ENCODE measurements at places on chromosomes 11 and 22.

DNA sequence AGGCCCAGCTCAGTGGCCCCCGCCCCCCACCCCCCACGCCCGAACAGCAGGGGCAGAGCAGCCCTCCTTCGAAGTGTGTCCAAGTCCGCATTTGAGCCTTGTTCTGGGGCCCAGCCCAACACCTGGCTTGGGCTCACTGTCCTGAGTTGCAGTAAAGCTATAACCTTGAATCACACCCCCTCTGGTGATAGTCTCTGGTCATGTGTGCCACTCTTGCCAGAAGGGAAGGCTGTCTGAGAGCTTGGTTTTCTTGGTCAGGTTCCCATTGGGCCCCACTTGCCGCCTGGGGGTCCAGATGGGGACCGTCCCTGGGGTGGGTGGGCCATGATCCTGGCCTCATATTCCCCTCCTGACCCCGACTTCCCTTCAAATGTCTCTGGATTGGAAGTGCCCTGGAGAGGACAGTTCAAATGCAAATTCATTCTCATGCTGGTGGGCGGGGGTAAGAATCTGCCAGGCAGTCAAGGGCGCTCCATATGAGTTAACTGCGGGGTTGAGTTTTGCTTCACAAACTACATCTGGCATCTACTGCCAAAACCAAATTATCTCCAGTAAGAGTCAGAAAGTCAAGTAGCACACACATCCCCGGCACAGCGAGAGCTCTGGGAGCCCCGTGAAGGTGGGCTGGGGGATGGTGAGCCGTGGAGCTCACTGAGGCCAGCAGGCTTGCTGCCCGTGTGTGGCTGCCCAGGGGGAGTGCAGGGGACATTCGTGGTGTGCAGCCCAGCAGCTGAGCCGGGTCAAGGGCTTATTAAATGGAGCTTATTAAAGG is 35.7 kb downstream of the B3GAT1 start:
- no peak for DNase-seq

- DNase-seq, result no peak
Measured at GRCh38 chr11:59582006-59582405, 33.6 kb downstream of the OSBP start.

GRCh38 chr11:1871531-1871930 is 18.6 kb downstream of the LSP1 start:
- DNase-seq, result no peak

DNA sequence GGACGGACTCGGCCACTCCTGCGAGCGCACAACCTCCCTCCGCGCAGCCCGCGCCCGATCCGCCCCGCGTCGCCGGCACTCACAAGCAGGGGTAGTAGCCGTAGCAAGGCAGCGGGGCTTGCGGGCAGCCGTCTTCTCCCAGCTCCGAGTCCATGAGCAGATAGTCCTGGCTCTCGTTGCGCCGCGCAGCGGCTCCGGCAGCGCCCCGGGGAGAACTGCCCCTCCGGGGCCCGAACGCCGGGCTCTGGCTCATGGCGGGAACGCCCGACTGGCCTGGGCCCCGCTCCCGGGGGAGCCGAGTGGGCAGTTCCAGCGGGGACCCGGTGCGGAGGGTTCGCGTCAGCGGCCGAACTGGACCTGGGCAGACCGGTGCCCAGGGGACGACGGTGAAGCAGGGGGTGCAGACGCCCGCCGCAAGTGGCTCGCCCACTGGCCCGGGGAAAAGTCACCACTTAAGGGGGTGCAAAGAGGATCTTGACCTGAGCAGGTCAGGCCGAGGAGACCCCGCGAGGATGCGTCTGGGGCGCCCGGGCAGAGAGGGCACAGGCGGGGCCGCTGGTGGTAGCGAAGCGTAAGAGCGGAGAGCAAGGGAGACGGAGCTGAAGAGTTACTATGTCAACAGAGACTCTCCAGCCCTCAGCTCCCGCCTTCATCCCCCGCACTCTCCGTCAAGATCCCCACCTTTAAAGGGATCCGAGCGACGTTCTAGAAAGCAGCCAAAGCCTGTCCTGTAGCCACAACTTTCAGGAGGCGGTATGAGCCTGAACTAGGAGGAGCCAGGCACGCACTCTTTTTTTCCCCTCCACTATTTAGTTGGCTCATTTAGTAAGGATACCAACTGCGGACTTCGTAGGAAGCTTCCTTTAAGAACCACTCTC is at the start of gene TRPC6:
Gene TRPC6 (minus strand): TSS at position 757 of the 878 bp plus-strand sequence. CDS start 504 bp downstream, at position 253.
- peak; percentile 80 for DNase-seq

GRCh38 chr22:19517171-19517500 is 7.1 kb downstream of the CLDN5 start:
- DNase-seq, result no peak

Data from muscle of back (tissue), 13 donors.